Lung microvascular endothelial cell (primary cell): ENCODE measurements at places on chromosomes 2 and 18.
A peak's percentile ranks its signal among the peaks of the same experiment; 100 is the strongest.

DNA sequence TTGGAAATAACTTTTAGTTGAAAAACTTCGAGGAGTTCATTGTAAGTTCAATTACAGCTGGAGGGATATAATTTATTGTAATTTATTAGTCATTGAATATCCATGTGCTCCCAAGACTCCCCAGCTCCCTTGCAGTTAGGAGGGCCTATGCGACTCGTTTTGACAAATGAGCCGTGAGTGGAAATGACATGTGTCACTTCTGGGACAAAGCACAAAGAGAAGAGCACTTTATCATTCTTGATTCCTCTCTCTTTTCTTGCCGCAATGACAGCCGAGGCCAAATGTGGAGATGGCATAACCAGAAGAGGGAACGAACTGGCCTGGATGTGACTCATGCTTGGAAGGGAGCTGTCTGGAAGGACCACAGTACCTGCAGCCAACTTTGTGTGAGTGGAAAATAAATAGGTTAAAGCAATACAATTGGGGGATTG lies 44.2 kb upstream of the ITSN2 start:
- no peak for DNase-seq

- no peak for DNase-seq
Observed at GRCh38 chr2:121144111-121144510, 140.9 kb downstream of the TFCP2L1 start.

DNA sequence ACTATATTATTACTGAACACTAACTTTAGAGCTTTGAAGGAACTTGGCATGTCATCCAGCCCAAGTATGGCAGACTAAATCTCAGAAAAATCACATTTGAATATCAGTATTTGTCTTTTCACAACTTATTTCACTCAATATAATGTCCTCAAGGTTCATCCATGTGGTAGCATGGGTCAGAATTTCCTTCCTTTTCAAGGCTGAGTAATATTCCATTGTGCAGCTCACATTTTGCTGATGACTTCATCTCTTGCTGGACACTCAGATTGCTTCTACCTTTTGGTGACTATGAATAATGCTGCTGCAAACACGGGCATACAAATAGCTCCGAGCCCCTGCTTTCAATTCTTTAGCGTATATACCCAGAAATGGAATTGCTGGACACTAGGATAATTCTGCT lies 46.7 kb downstream of the RPL31 start:
- no peak for DNase-seq

GRCh38 chr2:164922134-164922533 lies 33.2 kb downstream of the SLC38A11 start:
- DNase-seq: no peak

DNA sequence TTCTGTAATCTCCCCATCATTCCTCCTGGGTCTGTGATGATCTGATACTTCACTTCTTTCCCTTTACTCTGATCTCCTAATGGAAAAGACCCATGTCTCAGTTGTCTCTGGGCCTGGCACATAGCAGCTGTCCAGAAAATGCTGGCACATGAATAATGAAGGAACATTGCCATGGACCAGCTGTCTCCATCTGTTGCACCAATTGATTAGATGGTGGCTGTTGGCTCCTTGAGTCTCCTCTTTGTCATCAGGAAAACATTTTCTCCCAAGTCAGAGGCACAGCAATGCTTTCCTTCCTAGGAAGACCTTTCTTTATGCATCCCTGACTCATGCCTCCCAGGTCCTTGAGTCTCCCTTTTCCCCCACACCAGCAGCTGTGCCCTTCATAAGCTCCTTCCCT lies 286.2 kb upstream of the CXCR4 start:
- DNase-seq: no peak

GRCh38 chr2:231926180-231926741 lies at the start of gene NPPC:
NPPC (minus strand) TSS chr2:231926396; CDS start chr2:231926249, 147 bp downstream.
- peak; percentile 79 for DNase-seq

- DNase-seq: no peak
Observed at GRCh38 chr18:55317864-55318263, 270.1 kb downstream of the TCF4 start.

DNA sequence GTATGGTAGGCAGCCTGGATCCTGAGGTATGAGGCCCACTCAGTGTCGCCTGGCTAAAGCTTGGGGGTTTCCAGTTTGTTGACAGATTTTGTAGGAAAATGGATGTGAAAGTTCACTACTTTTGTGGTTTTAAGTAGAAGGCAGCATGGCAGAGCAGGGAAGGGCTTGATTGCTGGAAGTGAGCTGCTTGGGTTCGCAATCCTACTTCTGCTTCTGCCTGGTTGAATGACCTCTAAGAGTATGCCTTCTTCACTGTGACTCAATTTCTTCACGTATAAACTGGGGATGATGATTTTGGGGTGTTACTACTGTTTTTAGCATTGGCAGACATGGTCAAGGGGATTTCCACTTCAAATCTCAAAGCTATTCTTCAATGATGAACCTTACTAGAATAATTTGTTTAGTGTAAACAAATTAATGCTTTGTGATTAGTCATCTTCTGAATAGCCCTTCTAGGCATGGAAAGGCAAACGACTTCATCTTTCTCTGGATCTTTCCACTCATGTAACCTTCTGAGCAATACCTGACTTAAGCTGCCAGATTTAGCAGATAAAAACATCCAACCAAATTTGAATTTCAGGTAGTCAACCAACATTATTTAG lies 13.2 kb downstream of the BMP10 start:
- DNase-seq: no peak

DNA sequence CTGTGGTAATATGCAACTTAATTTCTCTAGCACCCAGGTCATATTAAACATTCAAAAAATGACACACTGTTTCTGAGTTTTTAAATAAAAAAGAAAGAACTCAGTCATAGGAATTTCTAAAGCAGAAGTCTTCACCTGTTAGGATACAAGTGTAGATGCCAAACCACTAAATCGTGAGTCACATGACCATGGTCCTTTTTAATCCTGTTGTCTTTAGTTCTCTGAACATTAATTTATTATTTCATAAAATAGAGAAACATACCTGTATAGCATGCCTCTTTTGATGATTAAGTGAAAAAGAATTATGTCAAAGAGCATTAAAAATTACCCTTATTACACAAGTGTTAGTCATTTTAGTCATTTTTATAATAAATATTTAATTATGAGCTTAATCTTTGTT lies 398.8 kb downstream of the CCDC85A start:
- no peak for DNase-seq

DNA sequence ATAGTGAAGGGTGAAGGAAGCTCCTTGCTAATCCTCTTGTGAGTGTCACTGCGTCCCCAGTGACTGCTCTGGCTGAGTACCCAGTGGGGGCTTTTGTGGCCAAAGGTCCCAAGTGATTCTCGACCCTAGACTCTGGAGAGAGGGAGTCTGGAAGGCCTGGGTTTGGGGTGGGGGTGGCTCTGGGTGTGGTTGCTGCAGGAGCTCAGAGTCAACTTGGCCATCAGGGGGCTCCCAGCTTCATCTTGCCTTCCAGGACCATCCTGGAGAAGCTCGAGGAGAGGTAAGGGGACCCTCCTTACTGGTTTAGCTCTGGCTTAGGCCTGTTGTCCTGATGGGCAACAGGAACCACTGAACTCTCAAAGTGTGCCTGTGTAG lies 592 bp downstream of the PSD4 start:
- no peak for DNase-seq

- no peak for DNase-seq
Observed at GRCh38 chr2:20190876-20191713, 33.8 kb downstream of the SDC1 start.

- DNase-seq: peak; percentile 94
Observed at GRCh38 chr2:98623657-98624056, 15.3 kb downstream of the UNC50 start.

GRCh38 chr2:64947885-64948284 lies 41.3 kb upstream of the SLC1A4 start:
- DNase-seq: no peak

DNA sequence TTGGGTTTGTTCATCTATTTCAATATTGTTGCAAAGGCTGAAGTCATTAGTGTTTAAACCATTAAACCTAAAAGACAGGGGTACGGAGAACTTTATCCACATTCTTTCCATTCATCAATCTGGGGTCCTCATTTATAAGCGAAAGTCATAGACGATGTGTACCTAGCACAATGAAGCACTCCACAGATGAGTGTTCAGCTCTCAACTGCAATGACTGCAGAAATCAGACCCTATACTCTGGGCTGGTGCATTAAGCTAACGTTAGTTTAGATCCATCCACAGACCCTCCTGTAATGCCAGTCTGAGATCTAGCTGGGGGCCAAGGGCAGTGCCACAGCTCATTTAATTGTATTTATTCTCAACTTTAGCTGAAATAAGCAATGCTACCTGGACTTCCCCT lies 155.2 kb downstream of the AFF3 start:
- DNase-seq: no peak

- DNase-seq: no peak
Observed at GRCh38 chr2:212831671-212832199, 293.1 kb upstream of the ERBB4 start.

DNA sequence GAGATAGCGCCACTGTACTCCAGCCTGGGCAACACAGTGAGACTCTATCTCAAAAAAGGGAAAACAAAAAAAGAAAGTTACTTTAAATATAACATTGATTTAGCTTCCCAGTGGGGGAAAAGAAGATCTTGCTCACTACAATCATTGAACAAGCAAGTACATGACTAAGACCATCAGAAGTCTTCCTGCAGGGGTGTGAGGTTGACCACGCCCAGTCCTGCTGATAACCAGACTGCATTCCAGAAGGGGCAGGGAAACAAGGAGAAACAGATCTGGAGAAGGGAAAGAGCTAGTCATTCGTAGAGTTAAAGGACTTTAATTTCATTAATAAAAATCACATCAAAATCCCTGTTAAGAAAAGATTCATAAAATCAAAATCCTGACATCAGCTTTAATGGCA lies 77.5 kb downstream of the EPHA4 start:
- DNase-seq: no peak
